ENCODE measurements at places on chromosomes 3 and 15.

GRCh38 chr3:156685198-156685597 lies 10.8 kb downstream of the TIPARP start:
- no peak for DNase-seq

- DNase-seq = no peak
These were observed 165.7 kb downstream of the GAP43 start for GRCh38 chr3:115788921-115789470.

GRCh38 chr3:106688464-106688863 lies 688.8 kb upstream of the CCDC54 start:
- DNase-seq = no peak

GRCh38 chr3:133119176-133119575 lies 81.0 kb downstream of the TMEM108 start:
- DNase-seq = no peak

- no peak for DNase-seq
These were observed 2.1 kb upstream of the FAM131A start for GRCh38 chr3:184335291-184335660.

GRCh38 chr15:62068071-62068809 lies 1.5 kb downstream of the C2CD4A start:
- DNase-seq = peak; percentile 13

DNA sequence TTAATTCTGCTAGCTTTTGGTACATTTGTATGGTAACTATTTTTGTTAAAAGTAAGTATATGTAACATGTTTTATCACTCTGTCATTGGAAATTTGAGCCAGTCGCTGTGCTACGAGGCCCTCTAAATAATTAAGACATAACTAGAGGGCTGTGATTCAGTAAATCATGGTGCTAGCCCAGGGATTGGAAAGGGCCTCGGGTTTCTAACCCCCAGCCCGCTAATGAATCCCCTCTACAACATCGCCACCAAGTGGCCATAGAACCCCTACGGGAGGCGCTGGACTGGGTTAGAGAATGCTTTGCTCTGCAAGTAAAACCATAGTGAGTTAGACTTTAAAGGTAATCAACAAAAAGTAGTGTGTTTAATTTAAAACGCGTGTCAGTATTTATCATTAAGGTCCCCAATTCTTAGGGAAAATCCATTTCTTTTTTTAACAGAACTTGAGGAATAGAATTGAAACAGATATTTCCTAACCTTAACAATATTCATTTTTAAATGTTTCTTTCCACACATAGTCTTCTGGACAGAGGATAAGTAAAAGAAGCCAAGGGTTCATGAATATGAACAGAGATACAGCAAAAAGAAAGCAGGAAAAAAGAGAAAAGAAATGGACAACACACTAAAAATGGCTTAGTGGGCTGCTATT lies 744.7 kb downstream of the EPHA3 start:
- no peak for DNase-seq

- DNase-seq = no peak
These were observed 525.2 kb downstream of the CADM2 start for GRCh38 chr3:85483986-85484385.

- DNase-seq = no peak
These were observed 33.9 kb upstream of the PLXNA1 start for GRCh38 chr3:126948980-126949535.

DNA sequence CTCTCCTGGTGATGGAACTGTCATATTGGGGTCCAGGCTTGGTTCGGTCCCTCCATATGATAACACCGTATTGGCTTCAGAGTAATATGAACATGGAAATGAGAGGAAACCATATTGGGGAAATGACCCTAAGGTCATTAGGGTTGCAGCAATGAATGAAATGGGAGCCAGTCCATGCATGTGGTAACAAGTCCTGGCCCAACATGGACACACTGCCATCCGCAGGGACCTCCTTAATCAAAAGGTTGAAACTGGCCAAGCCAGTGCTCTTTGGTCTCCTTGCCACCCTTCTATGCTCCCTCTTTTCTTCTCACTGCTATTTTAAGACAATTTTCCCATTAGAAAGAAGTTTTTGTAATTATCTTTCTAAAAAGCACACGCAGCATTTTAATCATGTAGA lies 8.3 kb downstream of the SHC4 start:
- no peak for DNase-seq

DNA sequence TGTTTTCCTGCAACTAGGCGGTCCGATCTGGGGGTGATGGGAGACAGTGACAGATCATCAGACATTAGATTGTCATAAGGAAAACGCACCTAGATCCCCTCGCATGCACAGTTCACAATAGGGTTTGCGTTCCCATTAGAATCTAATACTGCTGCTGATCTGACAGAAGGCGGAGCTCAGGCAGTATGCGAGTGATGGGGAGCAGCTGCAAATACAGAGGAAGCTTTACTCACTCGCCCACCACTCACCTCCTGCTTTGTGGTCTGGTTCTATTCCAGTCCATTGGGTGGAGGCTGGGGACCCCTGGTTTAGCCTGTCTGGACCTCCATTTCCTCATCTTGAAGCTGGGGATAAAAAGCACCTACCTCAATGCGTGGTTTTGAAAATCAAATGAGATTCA lies 437.5 kb upstream of the PROK2 start:
- no peak for DNase-seq

DNA sequence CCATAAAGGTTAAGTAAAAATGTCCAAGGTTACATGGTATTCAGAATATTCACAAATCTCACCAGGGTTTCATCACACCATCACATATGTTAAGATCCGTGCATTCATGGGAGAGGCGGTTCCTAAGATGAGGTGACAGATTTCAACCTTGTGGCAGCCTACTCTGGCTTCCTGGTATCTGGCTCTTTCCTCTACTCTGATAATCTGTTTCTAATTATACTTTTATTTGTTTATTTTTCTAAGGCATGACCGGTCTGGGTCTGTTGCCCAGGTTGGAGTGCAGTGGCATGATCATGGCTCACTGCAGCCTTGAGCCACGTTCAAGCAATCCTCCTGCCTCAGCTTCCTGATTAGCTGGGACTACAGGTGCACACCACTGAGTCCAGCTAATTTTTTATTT lies 34.4 kb downstream of the RAF1 start:
- no peak for DNase-seq

GRCh38 chr15:76359152-76359551 lies 22.6 kb downstream of the ISL2 start:
- no peak for DNase-seq

GRCh38 chr3:83948771-83949170 lies 1010.0 kb upstream of the CADM2 start:
- no peak for DNase-seq

DNA sequence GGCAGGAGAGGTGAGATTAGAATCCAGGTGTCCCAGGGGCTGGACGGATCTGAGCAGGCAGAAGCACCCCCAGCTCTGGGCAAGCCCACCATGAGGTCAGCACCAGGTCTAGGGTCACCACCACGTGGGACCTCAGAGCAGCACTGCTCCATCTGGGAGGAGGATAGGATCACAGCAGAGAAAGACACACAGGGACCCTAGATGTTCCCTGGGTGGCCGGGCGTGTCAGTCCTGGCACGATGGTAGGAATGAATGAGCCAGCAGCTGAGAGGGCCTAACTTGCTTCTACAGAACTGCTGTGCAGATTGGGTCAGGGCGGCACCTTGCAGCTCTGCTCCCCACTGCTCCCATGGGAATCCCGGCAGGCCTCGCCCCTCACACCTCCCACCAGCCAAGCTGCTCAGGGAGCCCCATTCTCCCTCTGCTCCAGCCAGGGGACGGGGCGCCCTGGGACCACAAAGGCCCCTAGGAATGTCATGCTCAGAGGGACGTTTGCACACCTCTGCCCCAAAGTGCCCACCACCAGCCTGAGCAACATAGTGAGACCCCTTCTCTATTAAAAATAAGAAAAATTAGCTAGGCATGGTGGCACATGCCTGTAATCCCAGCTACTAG lies 66.3 kb downstream of the ZNF445 start:
- DNase-seq = no peak

- no peak for DNase-seq
These were observed 55.8 kb downstream of the TBL1XR1 start for GRCh38 chr3:177141471-177141870.

DNA sequence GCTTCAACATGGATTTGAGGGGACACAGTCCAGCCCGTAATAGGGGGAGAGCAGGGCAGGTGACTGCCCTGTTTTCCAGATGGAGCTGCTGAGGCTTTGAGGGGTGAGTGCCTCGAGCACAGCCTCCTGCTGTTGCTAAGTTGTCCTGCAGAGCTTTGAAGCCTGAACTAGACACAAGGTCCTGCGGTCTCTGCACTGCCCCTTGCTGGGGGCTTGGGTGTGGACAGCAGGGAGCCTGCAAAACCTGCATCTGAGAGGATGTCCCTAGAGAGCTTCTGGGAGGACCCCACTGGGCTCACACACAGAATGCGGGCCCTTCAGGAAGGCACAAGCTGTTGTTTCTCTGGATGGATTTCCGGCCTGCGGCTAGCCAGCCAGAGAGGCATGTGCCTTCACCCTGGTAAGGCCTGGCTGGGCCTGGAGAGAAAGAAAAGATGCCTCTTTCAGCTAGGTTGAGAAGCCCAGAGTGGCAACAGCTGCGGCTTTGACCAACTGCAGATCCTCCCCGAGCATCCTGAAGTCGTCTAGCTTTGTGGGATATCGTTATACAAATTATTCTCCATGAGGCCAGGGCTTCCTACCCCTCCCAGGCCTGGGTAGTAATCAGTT lies 226.2 kb downstream of the SLCO3A1 start:
- DNase-seq = no peak

DNA sequence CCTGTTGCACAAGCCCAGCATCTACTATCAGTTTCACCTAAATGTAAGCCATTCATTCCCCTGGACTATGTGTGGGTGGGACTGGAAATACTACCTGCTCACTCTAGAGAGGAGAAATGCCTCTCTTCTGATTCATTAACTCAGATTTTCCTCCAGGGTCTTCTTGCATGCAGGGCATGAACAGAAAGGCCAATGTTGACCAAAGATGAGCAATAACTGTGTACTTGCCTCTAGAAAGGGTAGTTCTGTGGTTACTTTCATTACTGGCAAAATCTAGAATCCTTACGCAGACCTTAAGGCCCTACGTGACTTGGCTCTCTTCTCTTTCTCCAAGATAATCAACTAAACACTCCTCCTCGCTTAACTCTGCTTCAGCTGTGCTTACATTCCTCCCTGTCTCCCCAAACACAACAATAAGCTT lies 81.4 kb upstream of the PSMD6 start:
- DNase-seq = no peak

- DNase-seq = no peak
These were observed 6.8 kb downstream of the ADCY5 start for GRCh38 chr3:123442125-123442524.

DNA sequence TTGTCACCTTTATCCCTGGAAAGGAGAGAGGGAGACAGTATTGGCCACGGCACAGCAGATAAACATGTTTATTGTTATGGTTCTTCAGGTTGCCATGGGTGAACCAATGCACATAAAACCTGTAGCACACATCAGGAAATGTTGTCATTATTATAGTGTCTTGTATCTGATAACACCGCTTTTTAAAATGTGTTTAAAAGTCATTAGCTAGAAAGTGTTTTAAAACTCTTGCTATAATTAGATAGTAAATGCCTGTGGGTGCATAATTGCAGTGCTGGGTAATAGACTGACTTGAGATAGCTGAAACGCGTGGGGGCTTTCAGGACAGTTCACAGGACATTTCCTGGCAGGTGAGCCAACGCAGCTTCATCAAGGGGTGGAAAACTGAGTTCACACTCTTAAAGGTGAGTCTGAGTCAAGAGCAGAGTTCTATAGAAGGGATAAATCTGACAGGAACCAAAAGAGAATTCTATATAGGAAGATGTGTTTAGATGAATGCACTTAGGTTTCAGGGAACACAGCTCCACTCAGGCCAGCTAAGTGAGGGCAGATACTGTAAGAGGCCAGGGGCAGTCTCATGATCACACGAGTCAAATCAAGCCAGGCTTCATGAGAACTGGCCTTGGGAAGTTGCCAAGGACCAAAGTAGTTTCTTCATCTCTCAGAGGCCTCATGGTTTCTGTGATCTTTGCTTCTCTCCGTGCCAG lies 35.6 kb upstream of the PPP4R2 start:
- DNase-seq = peak; percentile 28

DNA sequence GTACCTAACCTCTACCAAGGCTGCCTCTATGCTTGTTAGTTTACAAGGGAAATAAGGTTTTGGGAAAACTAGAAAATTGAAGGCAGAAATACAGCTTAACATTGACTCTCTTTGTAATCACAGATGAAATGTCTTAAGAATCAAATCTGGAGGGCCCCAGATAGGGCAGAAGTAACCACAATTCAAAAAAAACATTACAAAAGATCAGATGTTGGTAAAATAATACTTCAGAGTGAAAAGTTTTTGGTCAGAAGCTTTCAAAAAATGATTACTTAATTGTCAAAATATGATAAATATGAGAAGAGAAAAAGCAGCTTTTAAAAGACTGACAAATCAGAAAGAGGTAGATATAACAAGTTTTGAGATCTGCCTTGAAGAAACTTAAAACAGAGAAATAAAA lies 425.1 kb upstream of the NECTIN3 start:
- DNase-seq = no peak
